ENCODE measurements at places on chromosomes 1 and 21. TPM values are rescaled to one million over a fixed set of nuclear protein-coding genes. Genes with fewer than 3 reads are reported as not detected.

- H3K4me3 ChIP-seq, result no peak overlapping the region
- DNase-seq, result no peak
- no peaks in the 10 kb centered on the region for H3K27me3 ChIP-seq
- peak overlapping the region; percentile 40 for H3K27ac ChIP-seq
These were observed 46.6 kb downstream of the NEK7 start for GRCh38 chr1:198203434-198203833.

GRCh38 chr21:28280611-28281010 lies 712.1 kb downstream of the LTN1 start:
- H3K27ac ChIP-seq, result no peak overlapping the region
- no peaks in the 10 kb centered on the region for H3K36me3 ChIP-seq
- DNase-seq, result no peak
- no peak overlapping the region for H3K4me3 ChIP-seq
- no peaks in the 10 kb centered on the region for H3K27me3 ChIP-seq
- peaks cover 11% of the 10 kb centered on the region for H3K4me1 ChIP-seq

- H3K4me1 ChIP-seq, result no peaks in the 10 kb centered on the region
- DNase-seq, result no peak
- H3K27me3 ChIP-seq, result no peaks in the 10 kb centered on the region
- H3K4me3 ChIP-seq, result no peak overlapping the region
These were observed 29.9 kb upstream of the SLC44A3 start for GRCh38 chr1:94790246-94790645.

DNA sequence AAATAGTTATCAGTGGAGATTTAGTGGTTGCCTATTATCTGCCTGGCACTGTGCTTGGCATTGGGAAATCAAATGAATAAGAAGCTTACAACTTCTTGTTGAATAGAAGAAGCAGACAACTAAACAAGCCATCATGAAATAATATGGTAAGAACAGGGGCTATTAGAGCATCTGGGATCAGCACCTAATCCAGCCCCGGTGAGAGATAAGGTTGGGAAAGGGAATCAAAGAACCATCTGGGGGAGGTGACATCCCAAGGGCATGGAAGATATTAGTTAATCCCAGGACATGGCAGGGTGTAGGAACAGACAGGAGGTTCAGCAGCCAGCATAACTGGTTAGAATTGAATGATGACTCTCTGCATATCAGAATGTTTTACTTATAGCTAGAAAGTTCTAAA lies 36.3 kb upstream of the SUCO start:
- no peaks in the 10 kb centered on the region for H3K27me3 ChIP-seq
- no peak for DNase-seq
- H3K4me1 ChIP-seq, result no peaks in the 10 kb centered on the region
- no peaks in the 10 kb centered on the region for H3K36me3 ChIP-seq
- no peak overlapping the region for H3K4me3 ChIP-seq
- no peak overlapping the region for H3K27ac ChIP-seq

- H3K27ac ChIP-seq, result peak overlapping the region; percentile 55
- no peaks in the 10 kb centered on the region for H3K27me3 ChIP-seq
- peak; percentile 45 for DNase-seq
- H3K4me1 ChIP-seq, result peaks cover 16% of the 10 kb centered on the region
- H3K36me3 ChIP-seq, result no peaks in the 10 kb centered on the region
- H3K4me3 ChIP-seq, result no peak overlapping the region
These were observed 36.4 kb upstream of the ETS2 start for GRCh38 chr21:38769191-38769780.

DNA sequence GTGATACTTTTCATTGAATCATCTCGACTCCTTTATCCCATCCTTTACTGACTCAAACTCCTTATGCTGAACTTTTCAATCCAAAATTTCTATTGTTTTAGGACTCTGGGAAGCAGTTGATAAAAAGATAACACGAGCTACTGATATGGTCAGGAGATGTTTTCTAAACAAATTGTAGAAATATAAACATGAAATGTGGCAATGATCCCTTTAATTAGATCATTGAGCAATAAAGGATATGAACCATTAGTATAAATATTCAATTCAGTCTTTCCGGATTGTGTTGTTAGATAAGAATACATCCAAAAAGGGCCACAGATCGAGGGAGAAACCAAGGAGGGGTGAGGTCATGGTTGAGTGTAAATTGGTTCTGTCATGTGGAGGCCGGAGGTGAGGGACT lies 88.4 kb downstream of the NID1 start:
- no peak overlapping the region for H3K4me3 ChIP-seq
- peaks cover 44% of the 10 kb centered on the region for H3K36me3 ChIP-seq
- no peak for DNase-seq
- no peak overlapping the region for H3K27ac ChIP-seq

- H3K27ac ChIP-seq, result no peak overlapping the region
- DNase-seq, result no peak
- H3K4me1 ChIP-seq, result no peaks in the 10 kb centered on the region
- no peaks in the 10 kb centered on the region for H3K27me3 ChIP-seq
- H3K4me3 ChIP-seq, result no peak overlapping the region
These were observed 37.8 kb downstream of the NID1 start for GRCh38 chr1:236027104-236027503.

DNA sequence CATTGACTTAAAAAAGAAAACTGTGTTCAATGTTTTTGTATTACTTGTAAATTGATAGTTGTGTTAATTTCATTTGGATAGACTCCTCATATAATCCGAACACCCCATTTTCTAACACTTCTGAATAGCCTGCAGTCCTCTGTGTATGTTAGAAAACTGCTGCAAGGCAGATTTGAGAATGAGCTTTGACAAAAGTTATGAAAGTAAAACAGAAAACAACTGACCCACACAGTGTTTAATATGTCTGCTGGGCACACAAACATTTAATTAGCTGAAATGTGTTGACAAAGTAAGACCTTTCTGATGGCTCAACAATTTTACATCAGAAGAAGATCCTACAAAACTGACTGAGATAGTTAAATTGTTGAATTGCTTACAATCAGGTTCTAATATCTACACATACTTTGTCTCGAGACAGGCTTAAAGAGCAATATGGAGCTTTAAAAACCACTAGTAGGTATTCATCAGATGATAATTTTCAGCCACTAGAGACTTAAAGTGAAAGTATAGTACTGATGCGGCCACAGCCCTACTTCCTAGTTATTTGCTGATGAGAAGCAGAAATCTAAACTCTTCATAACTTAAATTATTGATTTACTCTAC lies 40.0 kb upstream of the PRMT6 start:
- H3K27ac ChIP-seq, result no peak overlapping the region
- H3K36me3 ChIP-seq, result no peaks in the 10 kb centered on the region
- H3K4me3 ChIP-seq, result no peak overlapping the region
- no peaks in the 10 kb centered on the region for H3K27me3 ChIP-seq
- no peaks in the 10 kb centered on the region for H3K4me1 ChIP-seq

- H3K4me3 ChIP-seq, result no peak overlapping the region
- peaks cover 3% of the 10 kb centered on the region for H3K4me1 ChIP-seq
- H3K27me3 ChIP-seq, result no peaks in the 10 kb centered on the region
These were observed 15.3 kb downstream of the SMIM12 start for GRCh38 chr1:34844252-34844634.

DNA sequence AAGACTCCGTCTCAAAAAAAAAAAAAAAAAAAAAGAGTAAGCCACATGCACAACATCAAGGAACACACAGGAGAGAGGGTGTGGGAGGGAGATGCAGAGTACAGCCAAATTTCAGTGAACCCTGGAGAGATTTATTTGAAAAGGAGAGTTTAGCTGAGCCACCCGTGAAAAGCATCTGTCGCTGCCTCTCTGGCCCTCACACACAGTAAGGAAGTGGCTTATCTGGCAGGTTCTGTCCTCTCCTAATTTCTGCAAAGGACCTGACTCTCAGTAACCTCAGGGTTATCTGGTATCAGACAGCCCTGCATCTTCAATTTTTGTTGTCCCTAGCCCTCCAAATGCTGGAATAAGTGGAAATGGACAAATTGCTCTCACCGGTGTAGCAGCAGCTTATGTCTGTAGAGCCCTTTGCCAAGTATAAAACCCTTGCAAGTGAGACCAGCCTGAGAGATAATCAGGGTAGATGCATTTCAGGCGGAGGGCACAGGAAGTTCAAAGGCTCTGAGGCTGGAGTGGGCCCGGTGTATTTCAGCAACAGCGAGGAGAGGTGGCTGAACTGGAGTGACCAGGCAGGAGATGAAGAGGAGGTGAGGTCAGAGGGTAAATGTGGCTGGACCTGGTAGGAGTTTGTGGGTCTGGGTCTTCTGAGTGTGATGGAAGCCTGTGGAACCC lies 16.7 kb upstream of the IL10RB start:
- H3K4me3 ChIP-seq, result no peak overlapping the region
- no peaks in the 10 kb centered on the region for H3K27me3 ChIP-seq
- H3K36me3 ChIP-seq, result peaks cover 28% of the 10 kb centered on the region

DNA sequence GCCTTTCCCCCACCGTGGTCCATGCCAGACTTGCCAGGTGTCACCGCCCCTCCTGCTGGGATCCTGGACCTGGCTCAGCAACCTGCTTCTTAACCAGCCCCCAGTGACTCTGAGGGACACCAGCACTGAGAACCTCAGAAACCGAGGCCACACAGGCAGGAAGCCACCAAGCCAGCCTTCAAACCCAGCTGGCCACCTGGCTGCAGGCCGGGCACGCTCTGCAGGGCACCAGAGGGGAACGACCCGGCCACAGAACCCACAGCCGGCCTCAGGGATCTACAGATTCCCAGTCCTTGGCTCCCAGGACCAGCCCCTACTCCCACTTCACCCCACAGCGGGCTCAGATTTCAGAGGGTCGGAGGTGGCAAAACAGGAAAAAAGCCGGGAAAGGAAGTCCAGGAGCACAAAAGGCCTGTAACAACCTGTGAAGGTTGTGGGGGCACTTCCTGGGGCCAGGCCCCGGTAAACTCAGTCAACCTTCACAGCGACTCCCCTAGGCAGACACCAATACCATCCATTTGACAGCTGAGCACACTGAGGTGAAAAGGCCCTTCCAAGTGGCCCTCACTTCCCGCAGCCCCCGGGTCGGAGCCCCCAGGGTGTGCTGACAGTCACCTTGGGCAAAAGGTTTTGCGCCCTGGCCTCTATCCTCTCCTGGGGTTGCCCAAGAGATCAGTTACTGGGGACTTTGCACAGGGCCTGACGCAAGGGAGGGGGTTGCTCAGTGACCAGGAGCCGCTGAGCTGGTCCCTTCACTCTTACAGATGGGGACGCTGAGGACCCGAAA lies 14.1 kb downstream of the RUNX3 start:
- no peaks in the 10 kb centered on the region for H3K27me3 ChIP-seq
- no peaks in the 10 kb centered on the region for H3K36me3 ChIP-seq
- H3K4me3 ChIP-seq, result no peak overlapping the region
- H3K4me1 ChIP-seq, result peaks cover 7% of the 10 kb centered on the region

DNA sequence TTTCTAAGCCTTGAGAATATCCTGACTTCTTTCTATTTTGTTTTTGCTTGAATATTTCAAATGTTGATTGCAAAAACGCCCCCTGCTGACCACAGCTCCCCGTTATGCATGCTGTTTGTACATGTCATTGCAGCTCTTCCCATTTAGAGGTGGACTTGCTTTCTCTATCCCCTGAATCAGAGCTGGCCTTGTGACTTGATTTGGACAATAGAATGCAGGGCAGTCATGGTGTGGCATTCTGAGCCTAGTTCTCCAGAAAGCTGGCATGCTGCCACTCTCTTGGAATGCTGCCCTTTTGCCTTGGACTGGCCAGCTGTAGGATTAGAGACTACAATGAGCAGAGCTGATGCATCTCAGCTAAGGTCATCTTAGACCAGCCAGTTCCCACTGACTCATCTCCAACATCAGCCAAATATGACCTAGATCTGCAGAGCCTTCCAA lies 1561.5 kb downstream of the MRPL39 start:
- no peak overlapping the region for H3K4me3 ChIP-seq
- no peak overlapping the region for H3K27ac ChIP-seq
- no peaks in the 10 kb centered on the region for H3K4me1 ChIP-seq
- DNase-seq, result peak; percentile 84
- no peaks in the 10 kb centered on the region for H3K36me3 ChIP-seq
- no peaks in the 10 kb centered on the region for H3K27me3 ChIP-seq

DNA sequence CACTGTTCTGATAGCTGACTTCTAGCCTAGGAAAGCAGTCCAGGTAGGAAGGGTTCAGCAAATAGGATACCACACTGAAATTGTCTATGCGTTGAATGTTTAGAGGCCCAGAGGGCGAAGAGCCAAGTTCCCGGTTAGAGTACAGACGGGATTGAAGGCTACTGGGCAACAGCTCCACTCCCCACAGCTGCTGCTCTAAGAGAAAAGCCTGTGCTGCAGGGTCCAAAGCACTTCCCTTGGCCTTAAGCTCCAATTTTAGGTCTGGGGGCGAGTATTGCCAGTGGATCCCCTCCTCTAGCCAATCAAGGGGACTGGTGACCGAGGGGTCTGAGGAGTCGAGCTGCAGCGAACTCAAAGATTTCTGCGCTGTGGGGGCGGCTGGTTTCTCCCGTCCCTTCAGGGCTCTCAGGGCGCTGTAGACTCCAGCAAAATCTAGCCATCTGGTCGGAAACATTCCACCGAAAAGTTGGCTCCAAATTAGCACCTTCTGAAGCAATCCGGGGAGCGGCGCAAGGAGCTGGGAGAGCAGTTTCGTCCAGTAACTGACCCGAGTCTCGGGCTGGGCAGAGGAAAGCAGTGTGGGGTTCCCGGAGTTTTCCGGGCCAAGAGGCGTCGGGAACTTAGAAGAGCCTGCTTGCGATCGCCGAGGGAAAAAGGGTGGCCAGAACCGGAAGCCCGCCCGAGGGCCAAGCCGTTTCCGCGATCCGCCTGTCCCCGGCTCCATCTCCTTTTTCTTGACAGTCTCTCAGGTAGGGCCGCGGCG lies 748 bp downstream of the PPP1R15B start:
- H3K36me3 ChIP-seq, result peaks cover 5% of the 10 kb centered on the region
- H3K27ac ChIP-seq, result peak overlapping the region; percentile 99
- peak overlapping the region; percentile 92 for H3K4me3 ChIP-seq

- H3K4me3 ChIP-seq, result no peak overlapping the region
- H3K36me3 ChIP-seq, result peaks cover 30% of the 10 kb centered on the region
- H3K27ac ChIP-seq, result peak overlapping the region; percentile 66
- H3K27me3 ChIP-seq, result no peaks in the 10 kb centered on the region
These were observed 43.3 kb upstream of the KCNQ4 start for GRCh38 chr1:40740039-40740996.

- H3K27me3 ChIP-seq, result no peaks in the 10 kb centered on the region
- no peaks in the 10 kb centered on the region for H3K36me3 ChIP-seq
- no peak overlapping the region for H3K27ac ChIP-seq
- H3K4me3 ChIP-seq, result no peak overlapping the region
These were observed 27.7 kb downstream of the PIGP start for GRCh38 chr21:37045149-37045548.

DNA sequence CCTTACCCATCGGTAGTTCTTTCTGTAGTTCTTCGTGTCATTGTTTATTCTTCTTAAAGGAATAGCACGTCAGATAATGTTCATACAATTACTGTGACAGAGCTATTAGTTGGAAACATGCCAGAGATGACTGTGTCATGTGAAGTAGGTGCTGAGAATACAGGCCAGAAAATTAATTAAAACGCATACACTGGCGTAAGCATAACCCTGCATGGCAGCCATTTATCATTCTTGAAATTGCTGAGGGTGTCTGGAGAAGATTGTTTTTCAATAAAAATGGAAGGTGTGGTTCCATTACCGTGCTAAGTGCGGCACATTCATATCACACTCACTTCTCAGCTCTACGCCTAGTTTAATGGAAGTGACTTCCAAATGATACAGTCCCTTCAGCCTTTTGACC lies 7.8 kb downstream of the ETS2 start:
- H3K4me1 ChIP-seq, result peaks cover 38% of the 10 kb centered on the region
- H3K36me3 ChIP-seq, result peaks cover 46% of the 10 kb centered on the region
- H3K4me3 ChIP-seq, result no peak overlapping the region
- no peaks in the 10 kb centered on the region for H3K27me3 ChIP-seq

- H3K27ac ChIP-seq, result no peak overlapping the region
- H3K36me3 ChIP-seq, result peaks cover 16% of the 10 kb centered on the region
- H3K27me3 ChIP-seq, result no peaks in the 10 kb centered on the region
- peaks cover 10% of the 10 kb centered on the region for H3K4me1 ChIP-seq
- H3K4me3 ChIP-seq, result no peak overlapping the region
These were observed 7.3 kb downstream of the WDR26 start for GRCh38 chr1:224427346-224427745.

Gene RHBG
- 0.74 TPM for total RNA-seq

Gene NES
- total RNA-seq, result 37.3 TPM
